NCI-H446 treated with DMSO at 0.1 percent for 48 hours (cell line): ENCODE measurements at places on chromosomes 12 and 14.

DNA sequence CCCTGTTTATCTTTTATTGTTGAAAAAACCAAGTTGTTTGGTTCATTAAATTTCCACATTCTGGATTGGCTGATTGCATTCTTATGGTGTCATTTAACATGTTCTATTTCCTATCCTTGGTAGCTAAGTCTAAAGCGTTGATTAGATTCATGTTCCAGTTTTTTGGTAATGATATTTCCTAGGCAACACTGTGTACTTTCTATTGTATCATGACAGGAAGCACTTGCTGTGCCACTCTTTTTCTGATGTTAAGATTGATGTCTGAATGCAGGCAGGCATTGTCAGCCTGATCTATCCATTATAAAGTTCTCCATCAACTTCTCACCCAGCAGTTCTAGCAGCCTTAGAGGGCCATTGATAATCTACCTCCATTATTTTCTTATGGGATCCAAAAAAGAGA, 91.1 kb upstream of the ARID2 start:
- DNase-seq, result no peak

- DNase-seq, result no peak
Measured at GRCh38 chr12:104729610-104730446, 228.3 kb downstream of the SLC41A2 start.

DNA sequence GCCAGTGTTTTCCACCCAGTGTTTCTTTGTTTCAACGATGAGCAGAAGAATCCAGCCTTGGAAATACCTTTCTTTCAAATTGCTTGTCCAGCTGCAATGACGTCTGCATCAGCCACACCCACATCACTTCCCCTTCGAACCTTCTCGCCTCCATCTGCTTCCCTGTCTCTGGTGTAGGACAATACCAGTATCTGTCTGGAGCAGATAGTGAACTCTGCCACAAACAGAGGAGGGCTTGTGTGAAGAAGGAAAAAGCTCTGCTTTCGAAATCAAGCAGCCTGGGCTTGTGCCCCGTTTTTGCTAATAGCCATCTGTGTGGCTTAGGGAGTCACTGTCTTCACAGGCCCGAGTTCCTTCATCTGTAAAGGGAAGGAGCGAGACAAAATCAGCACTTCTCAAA, 415.4 kb downstream of the ZFP36L1 start:
- DNase-seq, result no peak

GRCh38 chr12:121815263-121815662, 11.5 kb downstream of the SETD1B start:
- DNase-seq, result no peak

GRCh38 chr12:123934016-123934620, 38.5 kb downstream of the CCDC92 start:
- no peak for DNase-seq

DNA sequence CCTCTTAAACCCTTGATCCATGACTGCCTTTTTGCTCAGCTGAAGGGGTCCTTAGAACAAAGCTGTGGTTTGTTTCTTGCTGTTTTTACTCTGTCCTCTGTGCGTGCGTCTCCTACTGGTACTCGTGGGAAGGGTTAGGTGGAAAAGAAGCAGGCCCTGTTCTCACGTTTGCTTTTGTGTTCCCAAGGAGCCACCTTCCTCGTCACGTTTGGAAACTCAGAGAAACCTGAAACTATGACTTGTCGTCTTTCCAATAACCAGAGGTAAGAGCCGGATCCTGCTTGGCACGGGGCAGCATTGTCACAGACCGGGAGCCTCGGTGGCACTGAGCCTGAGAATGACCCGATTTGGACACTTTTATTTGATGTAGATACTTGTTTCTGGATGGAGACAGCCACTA, 13.1 kb downstream of the ZFYVE21 start:
- no peak for DNase-seq

DNA sequence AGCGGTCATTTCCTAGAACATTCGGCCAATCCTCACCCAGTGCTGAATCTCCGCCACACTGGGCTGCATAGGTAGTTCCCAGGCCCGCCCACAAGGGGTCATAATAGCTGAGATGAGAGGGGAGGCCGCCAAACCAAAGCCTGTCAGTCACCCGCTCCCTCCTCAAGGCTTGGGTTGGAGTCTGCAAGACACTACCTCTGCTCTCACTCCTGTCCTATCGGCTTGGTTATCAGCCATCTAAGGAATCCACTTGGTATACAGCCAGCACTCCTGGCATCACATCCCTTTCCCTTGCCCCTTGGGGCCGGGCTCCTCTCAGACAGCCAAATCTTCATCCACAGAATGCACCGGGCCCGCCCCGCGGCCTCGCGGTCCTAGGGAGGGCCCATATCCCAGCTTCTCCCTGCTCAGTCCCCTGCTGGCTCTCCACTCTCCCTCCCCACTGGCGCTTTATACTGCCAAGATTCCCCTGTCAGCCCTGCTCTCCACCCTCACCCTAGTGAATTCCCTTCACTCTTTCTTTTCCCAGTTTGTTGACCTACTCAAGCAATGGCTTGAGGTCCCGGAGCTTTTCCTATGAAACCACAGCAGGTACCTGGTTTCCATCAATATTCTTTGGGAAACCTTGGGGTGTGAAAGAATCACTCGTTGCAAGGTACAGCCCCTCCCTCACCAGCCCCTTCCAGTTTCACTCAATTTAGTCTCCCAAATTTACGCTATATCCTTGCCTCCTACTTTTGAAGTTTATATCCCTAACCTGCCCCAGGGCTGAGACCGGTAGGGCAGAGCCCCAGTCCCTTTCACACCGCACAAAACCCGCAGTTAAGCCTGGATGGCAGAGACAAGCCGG, 1.4 kb downstream of the IFFO1 start:
- no peak for DNase-seq
